ENCODE measurements at places on chromosomes 13 and 19.

DNA sequence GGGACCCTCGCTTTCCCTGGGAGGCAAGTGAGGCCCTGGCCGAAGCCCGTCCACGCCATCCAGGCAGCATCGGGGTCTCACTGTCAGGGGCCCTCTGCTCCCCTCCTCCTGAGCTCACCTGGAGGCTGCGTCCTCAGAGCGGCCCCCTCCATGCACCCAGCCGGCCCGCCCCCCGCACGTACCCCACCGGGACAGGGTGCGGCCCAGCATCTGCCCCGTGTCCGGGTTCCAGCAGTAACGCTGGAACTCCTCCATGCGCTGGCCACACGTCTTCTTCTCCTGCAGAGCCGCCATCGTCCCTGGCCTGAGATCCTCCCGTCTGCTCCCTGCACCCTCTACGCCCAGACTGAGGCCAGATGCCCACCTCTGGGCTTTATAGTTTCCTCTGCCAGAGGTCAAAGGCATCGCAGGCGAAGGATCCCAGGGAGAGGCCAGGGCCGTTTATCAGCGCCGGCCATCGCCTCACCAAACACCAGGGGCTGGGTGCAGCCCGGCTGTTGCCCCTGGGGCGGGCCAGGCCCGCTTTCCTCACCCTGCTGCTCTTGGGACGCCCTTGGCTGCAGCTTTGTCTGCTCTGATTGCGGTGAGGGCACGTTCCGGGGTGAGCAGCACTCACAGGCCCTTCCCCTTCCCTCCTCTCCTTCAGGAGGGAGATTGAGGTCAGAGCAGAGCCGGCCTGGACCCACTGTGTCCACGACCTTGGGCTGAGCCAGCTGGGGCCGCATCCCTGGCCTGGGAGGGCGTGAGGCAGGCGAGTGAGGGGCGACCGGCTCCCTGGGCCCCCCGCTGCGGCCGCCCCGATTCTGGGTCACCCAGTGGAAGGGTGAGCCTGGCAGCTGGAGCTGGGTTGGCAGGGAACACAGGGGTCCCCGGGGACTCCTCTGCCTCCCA, at the start of gene ATP4B:
ATP4B (minus strand) TSS at position 348 of the 891 bp plus-strand sequence; CDS start at position 294, 54 bp downstream.
- DNase-seq, result no peak

DNA sequence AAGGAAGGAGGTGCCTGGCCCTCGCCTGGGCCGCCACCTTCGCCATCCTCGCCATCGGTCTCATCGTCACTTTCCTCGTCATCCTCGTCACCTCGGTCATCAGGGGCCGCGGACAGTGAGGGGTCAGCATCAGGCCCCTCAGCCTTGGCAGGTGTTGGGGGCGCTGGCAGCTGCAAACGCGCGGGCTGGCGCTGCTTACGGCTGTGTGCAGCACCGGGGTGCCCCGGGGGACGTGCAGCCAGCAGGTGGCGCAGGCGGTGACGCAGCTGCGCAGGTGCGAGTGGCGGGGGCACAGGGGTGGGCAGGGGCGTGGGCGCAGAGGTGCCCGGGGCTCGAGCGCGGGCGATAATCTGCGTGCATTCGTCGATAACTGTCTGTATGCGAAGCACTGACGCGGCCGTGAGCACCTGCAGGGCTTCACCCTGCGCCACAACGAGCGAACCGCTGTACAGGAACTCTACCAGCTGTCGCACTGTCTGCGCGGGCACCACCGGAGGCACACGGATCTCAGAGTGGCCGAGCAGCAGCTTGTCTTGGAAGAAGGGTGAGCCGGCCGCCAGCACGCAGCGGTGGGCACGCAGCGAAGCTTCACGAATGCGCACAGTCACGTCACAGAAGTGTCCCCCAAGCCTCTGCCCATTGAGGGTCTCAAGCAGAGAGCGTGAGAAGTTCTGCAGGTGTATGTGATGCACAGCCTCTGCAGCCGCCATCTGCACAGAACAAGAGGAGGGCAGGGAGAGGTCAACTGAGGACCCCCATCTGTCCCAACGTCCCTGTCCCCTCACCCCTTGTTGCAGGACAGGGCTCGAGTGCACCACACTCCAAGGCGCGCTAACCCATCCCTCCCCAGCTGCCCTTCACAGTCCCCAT, 2.4 kb downstream of the ZBTB45 start:
- no peak for DNase-seq

DNA sequence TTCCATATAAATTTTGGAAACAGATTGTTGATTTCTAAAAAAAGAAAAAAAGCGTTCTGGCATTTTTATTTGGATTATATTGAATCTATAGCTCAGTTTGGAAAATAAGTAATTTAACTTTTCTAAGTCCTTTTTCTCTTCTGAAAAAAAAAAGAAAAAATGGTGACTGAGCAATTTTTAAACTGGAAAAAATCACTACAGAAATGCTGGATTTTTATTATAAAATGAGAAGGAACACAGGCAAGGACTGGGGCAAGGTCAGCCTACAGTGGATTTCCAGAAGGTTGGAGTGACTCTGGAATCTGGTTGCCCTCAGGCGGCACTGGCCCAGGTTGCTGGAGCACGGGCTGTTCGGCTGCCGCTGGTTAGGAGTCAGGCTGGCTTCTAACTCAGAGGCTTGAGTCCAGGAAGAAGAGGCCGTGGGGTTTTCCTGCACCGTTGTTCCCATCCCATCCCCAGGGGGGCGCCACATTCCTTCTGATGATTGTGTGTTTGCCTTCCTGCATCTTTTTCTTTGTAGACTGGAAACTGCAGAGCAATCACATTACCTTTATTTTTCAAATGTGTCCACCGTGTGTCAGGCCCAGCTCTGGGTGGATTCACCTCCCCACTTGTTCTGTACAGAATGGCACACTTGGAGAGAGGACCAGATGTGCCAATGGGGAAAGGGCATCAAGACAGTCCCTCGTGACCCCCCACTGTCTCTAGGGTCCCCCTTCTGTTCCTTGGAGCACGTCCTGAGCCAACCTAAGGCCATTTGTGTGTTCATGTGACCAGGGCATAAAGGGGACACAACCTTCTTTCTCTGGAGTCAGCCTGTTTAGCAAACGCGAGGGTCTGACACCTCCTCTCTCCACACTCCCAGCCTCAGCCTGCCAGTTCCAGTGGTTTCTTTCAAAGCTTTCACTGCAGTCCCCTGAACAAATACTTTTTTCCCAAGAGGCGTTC, 44.5 kb upstream of the GTF3A start:
- DNase-seq, result peak; percentile 48

DNA sequence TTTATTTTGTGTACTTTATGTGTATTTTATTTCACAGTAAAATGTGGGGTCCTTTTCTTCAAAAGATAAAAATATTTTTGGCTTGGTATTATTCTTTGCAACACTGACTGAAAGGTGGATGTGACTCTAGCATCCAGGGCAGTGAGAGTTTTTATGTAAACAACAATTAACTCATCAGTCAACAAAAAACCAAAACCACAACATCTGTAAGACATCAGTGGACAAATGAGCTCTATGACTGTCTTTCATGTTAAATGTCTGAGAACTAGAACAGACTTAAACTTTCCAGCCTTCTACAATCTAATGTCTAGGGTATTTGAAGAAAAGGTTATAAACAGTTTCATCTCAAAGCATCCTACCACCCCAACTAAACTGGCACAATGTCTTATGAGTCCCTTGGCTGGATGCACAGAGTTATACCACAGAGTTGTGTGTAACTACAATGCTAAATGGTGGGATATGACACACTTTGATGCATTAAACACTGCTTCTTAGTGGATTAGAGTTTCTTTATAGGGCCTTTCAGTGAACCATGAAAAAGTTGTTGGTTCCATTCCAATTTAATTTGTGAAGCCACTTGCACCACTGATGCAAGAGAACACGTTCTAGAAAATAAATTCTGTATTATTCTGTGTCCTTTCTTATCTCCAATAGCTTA, 544.2 kb upstream of the KLF12 start:
- DNase-seq, result no peak

GRCh38 chr13:105984236-105984635, 551.2 kb downstream of the EFNB2 start:
- DNase-seq, result no peak

DNA sequence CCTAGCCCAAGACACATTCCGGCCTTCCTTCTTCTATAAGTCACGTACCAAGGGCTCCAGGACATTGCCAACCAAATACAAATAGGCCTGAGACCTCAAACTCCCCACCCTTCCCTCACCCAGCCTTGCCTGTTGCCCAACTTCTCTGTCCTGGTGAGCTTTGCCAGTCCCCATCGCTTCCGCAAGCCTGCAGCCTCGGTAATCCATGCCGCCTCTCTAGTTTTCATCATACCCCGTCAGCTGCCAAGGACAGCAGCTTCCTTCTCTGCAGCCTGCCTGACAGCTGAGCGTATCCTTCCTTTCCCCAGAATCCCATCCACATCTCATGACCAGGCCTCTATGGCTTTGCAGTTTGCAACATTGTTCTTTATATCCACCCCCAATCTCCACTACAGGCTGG, 36.6 kb upstream of the POMP start:
- no peak for DNase-seq

DNA sequence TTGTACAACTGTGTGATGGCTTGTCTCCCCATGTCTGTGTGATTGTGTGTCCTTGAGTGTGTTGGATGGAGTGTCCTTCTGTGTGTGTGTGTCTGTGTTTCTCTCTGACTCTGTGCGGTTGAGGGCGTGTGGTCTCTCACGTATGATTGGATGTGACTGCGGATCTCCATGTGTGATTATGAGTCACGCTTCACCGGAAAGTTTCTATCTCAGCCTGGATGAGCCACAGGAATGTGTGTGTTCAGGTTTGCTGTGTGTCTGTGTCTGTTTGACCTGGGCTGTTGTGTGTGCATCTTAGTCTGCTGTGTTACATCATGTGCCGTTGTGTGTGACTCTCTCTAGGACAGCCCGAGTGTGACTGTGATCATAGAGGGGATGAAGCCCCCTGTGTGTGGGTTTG, 15.5 kb upstream of the ZNF835 start:
- no peak for DNase-seq
